DMS 273 treated with DMSO at 0.1 percent for 48 hours (cell line): ENCODE measurements at places on chromosomes 11 and 22.

DNA sequence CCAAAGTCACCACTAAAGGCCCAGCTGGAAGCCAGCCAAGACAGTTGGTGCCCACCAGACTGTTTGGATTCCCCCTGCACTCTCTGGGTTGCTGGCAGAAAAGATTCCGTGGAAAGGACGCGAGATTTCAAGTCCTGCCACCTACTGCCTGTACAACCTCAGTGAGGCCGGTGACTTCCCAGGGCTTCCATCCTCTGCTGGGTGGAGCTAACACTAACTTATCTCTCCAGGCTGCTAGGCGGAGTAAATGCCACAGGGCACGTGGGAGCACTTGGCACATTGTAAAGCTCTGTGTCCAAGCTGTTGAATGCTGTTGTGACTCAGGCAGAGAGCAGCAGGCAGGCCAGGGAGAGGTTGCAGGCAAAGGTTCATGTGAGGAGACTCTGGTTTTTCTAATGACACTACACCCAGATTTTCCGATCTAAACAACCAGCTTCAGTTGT is 50.9 kb upstream of the CDON start:
- peak; percentile 97 for DNase-seq

GRCh38 chr11:69818231-69818602 is 999 bp downstream of the FGF3 start:
- no peak for DNase-seq

DNA sequence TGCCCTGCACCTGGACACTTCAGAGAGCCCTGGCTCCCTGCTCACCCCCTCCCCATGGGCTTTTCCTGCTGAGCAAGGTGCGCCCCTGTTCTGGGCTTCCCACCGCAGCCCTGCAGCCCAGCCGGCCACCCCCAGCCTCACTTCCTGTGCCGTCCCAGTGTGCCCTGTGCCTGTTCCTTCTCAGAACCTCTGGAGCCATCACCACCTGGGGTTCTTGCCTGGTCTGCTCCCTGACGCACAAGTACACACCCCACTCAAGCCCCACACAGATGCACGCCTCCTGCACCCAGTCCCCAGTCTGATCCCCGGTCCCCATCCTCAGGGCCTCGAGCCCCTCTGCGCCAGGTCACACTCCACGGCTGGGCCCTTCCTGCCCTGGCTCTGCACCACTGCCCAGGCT is 23.9 kb upstream of the DGCR8 start:
- DNase-seq: no peak

GRCh38 chr11:107040433-107041087 is 22.3 kb upstream of the GUCY1A2 start:
- no peak for DNase-seq

DNA sequence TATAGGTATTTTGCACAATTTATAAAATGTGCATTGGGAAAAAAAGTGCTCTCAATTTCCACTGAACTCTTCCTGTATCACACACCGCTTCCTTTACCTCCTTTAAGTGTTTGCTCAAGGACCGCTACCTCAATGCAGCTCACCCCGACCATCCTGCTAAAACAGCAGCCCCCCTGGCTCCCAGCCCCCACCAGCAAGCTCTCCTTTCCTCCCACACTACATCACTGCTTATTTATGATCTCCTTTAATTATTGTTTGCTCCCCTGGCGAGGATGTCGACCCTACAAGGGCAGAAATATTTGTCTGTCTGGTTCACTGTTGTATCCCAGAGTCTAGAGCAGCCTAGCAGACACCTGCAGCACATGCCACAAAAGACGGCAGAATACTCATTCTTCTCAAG is 10.0 kb downstream of the SHANK2 start:
- DNase-seq: no peak

- DNase-seq: no peak
Observed at GRCh38 chr11:94782446-94782845, 14.3 kb downstream of the AMOTL1 start.

- DNase-seq: no peak
Observed at GRCh38 chr11:128692753-128693415, 988 bp upstream of the FLI1 start.

GRCh38 chr22:44587737-44588310 is 89.8 kb upstream of the RTL6 start:
- no peak for DNase-seq

- no peak for DNase-seq
Observed at GRCh38 chr11:9831122-9831521, 167.2 kb downstream of the SWAP70 start.

- DNase-seq: no peak
Observed at GRCh38 chr22:25969901-25970300, 199.4 kb upstream of the SEZ6L start.

DNA sequence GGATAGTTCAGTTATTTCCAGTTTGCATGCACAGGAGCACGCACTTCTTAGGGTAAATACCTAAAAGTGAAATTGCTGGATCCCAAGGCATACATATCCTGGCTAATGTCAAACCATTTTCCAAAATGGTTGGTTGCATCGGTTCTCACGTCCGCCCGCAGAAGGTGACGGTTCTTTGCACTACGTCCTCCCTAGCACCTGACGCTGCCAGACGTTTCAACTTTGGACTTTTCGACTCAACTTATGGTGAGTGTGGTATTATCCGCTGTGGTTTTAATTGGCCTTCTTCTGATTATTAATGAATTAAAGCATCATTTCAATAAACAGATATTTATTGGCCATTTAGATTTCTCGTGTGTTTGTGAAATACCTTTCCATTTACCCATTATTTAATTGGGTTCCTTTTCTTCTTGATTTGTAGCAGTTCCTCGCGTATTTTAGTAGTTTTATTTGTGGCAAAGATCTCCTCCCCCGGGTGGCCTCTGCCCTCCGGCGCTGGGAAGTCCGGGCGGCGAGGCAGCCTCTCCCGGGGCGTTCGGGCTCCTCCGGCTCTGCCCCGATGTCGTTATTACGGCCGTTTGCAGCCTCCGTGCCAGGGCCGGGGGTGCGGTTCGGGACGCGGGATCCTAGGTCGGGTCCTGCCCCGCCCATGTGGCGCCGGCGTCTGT is at the start of gene JHY:
Gene JHY (plus strand): TSS at position 571 of the 668 bp plus-strand sequence. CDS start 3,091 bp downstream, outside the sequence.
- no peak for DNase-seq

GRCh38 chr22:35444685-35445399 is 44.9 kb downstream of the MCM5 start:
- no peak for DNase-seq

- DNase-seq: no peak
Observed at GRCh38 chr22:48313175-48313830, 1514.4 kb downstream of the BRD1 start.

- no peak for DNase-seq
Observed at GRCh38 chr22:45238957-45239680, 1.6 kb downstream of the KIAA0930 start.
